ENCODE measurements at places on chromosomes 1 and 21. TPM values are rescaled to one million over a fixed set of nuclear protein-coding genes. Genes with fewer than 3 reads are reported as not detected.
A peak's percentile ranks its signal among the peaks of the same experiment; 100 is the strongest.

GRCh38 chr1:51916587-51917405, 38.3 kb upstream of the NRDC start:
- DNase-seq, result peak; percentile 35

DNA sequence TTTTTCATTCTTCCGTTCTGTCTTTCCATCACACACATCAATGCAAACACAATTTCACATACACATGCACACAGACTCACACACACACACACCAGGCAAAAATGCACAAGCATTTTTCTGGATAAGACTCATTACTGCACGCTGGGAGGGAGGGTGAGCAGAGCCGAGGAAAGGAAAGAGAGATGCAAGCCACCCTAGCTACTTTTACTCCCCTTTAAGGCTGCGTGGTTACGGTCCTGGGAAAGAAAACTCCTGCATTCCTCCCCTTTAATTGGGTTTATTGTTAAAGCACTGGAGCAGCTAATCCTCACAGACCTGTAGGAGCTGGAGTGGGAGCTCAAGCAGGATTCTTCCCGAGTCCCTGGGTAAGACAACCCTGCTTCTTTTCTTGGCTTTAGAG, at the start of gene CAMK1G:
Gene CAMK1G (plus strand): TSS at position 307 of the 400 bp plus-strand sequence. CDS start 11,270 bp downstream, outside the sequence.
- DNase-seq, result peak; percentile 55

GRCh38 chr1:49102752-49103151, 326.1 kb upstream of the BEND5 start:
- DNase-seq, result peak; percentile 51

DNA sequence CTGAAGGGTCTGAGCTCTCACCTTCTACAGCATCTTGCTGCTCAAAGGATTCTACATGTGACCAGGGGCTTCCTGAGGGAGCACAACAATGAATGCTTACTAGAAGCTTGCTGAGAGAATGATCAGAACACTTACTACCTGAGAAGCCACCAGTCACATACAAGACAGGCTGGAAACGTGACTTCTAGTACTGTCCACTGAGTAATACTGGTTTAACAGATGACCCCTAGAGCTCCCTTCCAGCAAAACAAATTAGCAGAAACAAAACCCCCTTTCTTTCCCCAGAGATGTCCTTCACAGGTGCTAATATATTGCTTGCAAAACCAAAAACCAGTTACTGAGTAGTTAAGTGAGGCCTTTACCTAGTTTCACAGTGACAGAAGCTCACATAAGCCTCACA, 2.1 kb downstream of the TAF5L start:
- DNase-seq, result no peak

GRCh38 chr1:109389638-109390341, 7.9 kb downstream of the SORT1 start:
- no peak for DNase-seq

DNA sequence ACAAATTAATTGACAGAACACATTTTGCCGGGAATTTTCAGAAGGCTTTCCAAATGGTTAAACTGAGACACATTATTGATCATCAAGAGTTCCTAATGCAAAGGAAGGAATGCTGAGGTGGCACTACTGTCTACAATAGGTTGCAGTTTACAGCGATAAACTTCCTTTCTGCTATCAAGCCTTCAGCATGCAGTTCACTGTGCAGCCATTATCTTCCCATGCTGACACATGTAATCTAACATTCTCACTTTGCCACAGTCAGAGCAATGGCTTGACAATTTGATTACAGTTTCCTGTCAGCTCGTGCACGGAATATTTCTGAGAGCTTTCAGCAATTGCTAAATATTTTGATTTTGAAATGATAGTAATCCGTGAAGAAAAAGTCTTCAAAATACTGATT, 166.9 kb upstream of the PRMT6 start:
- no peak for DNase-seq

DNA sequence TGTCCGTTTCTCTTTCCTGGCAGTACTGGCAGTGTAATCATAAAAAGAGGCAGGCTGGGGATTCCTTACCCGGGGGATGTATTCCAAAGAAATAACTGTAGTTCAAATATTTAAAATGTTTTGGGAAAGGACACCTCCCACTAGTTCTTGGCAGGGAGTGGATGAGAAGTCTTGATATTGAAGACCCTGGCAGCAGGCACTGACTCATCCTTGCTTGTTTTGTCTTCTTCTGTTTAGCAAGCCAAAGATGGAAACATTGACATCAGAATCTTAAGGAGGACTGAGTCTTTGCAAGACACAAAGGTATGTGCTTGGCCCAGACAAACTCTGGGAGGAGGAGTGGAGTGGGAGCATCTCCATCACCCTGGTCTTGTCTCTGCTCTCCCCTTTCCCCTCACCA, 639 bp downstream of the IL20 start:
- no peak for DNase-seq

Gene FCRL4
- not detected for total RNA-seq
